ENCODE measurements at places on chromosomes 7 and 10.

- no peak for DNase-seq
These were observed 5.4 kb downstream of the WDR86 start for GRCh38 chr7:151404216-151405011.

GRCh38 chr10:100104300-100104699 lies 22.6 kb upstream of the CPN1 start:
- DNase-seq: no peak

DNA sequence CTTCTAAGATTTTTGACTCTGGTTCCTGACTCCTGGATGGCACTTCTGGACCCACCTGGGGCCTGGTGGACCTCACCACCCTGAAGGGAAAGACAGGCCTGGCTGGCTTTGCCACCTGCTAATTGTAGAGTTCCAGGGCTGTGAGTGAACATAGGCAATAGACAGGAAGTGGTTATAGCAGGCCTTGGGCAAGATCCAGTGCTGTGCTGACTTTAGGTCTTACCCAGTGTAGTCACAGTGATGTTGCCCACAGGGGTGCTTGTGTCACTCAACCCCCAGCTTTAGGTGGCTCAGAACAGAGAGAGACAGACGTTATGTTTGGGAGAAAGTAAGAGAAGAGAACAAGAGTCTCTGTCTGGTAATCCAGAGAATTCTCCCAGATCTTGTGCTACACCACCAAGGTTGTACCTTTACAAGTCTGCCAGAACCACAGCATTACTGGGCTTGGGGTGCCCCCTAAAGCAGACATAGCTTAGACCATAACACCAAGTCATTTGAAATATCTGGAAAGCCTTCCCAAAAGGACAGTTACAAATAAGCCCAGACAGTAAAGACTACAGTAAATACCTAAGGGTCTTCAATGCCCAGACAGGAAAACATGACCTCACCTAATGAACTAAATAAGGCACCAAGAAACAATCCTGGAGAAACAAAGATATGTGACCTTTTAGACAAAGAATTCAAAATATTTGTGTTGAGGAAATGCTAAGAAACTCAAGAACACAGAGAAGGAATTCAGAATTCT lies 303.4 kb downstream of the PCLO start:
- no peak for DNase-seq

- DNase-seq: no peak
These were observed 200.3 kb downstream of the BICC1 start for GRCh38 chr10:58712982-58713381.

Data from gastrocnemius medialis (tissue), 4 donors.